ENCODE measurements at places on chromosomes 13 and 19.
A peak's percentile ranks its signal among the peaks of the same experiment; 100 is the strongest.

GRCh38 chr13:86283031-86283430 is 483.8 kb upstream of the SLITRK6 start:
- DNase-seq: no peak

GRCh38 chr19:16449330-16449961 is 22.3 kb downstream of the EPS15L1 start:
- peak; percentile 2 for DNase-seq

- peak; percentile 38 for DNase-seq
Measured at GRCh38 chr19:4730740-4731171, 7.1 kb upstream of the DPP9 start.

DNA sequence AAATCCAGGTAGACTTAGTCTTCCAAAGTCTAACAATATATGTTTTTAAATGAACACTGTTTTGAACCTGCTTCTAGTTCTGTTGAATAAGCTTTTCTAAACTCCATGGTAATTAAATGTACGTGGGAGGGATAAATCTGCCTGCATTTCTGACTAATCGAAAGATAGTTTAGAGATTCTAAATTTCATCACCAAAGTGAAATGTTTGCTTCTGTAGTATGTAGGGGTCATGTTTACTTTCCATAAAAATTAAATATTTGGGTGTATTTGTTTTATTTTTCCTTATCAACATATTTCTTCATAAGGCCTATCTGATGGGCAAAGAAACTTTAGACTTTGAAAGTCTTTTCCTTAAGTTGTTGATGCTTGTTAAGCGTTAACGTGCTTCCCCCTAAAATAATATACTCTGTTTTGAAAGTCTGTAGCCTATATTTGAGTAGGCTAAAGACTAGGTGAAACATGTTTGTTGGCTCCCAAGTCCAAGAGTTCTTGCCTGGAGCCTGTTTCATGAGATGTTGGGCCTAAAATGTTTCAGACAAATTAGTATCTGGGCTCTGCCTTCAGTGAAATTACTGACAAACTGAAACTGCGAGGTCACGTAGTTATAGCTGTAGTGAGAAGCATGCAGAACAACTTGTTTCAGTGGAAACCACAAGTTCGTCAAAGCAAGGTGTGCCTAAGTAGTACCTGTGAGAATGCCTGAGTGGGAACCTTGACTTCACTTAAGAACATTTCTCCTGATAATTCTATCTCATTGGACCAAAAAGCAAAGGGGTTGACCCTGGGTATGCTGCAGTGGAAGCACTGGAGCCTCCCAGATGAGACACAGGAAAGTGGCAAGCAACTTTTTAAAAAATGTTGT is 126.2 kb downstream of the LMO7 start:
- DNase-seq: peak; percentile 4

- no peak for DNase-seq
Measured at GRCh38 chr13:114044486-114044885, 70.6 kb upstream of the C13orf46 start.

DNA sequence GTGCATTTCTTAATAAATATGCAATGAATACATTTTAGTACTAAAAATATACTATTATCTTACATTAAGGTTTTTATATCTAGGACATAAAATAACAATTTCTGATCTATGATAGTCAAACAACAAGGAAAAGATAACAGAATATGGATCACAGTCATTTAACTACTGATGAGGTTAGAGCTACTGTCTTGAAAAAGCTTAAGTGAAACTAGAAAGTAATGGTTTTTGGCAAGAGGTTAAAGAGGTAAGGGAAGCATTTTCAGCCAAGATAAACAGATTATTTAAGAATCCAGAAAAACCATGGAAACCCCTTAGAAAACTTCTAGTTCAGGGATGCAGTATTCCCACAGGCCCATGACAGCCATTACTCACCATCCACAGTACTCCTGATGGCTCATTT is 787.4 kb downstream of the DACH1 start:
- no peak for DNase-seq

DNA sequence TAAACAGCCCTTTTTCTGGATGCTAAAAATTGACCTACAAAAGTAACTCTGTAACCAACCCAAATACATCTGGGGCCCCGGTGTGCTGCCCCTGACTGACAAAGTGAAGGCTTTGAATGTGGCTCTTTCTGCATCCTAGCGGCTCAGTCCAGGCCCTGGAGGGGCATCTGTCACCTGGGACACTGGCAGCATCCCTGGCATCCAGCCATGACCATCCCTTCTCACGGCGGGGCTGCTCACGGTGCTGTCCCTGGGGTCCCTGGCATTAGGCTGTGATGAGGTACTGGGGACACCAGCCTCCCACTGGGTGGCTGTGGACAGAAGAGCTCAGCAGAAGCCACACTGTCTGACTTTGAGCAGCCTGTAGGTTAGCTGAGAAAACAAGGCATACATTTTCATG is 34.3 kb downstream of the BICRA start:
- no peak for DNase-seq

DNA sequence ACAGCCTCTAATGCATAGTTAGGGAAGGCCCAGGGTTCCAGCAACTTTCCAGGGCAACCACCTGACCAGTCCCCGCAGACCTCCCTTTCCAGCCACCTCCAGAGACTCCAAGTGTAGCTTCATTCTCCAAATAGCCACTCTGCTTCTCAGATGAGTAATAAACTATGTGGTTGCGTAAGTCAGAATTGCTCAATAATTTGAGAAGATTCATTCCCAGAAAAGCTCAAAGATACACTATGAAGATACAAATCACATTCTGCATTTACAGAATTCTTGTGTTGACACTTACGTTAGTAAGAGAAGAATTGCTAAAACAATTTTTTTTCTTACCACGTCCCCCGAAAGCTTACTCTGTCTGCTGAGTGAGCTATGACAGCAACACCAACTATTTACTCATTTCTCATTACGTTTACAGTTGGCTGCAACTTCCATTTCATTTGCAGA is 8.2 kb upstream of the LATS2 start:
- no peak for DNase-seq

Measured in activated CD4-positive, CD25-positive, alpha-beta regulatory T cell treated with anti-CD3 and anti-CD28 coated beads, Interleukin-2, amount 50 U/mL, for 16 hours (primary cell).